ENCODE measurements at places on chromosomes 13 and 19.
A peak's percentile ranks its signal among the peaks of the same experiment; 100 is the strongest.

- DNase-seq, result no peak
Observed at GRCh38 chr13:22647156-22647850, 533.5 kb upstream of the SGCG start.

DNA sequence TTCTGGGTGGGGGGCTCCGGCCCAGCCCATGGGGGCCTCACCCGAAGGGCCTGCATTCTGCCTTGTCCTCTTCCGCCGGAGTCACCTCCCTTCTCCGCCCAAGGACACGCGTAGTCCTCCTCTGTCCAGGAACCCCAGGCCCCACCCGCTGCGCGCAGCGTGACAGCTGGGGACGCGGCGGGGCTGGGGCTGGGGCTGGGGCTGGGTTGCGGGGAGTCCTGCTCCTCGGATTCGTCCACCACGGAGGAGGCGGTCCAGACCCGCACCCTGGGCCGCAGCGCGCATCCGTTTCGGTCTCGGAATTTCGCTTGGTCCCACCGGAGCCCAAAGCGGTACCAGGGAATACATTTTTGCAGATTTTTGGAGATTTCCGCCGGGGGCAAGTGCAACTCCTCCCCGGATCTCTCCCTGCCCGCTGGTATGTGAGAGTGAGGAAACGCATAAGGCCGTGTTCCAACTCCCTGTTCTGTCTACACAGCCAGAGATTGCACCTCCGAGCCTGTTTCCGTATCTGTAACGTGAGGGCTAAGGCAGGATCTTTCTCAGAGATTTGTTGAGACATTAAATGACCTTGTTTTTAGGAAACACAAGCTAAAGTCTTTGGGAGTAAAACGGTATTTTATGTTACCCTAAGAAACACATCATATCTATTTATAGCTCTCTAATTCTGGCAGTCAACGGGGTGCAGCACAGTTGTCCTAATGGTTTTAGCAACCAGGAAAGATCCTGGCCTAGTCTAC, at the start of gene COX7A1:
Gene COX7A1, minus strand, starts transcription at position 96 of the 740 bp plus-strand sequence. Its CDS starts 40 bp downstream, at position 56.
- peak; percentile 89 for DNase-seq

DNA sequence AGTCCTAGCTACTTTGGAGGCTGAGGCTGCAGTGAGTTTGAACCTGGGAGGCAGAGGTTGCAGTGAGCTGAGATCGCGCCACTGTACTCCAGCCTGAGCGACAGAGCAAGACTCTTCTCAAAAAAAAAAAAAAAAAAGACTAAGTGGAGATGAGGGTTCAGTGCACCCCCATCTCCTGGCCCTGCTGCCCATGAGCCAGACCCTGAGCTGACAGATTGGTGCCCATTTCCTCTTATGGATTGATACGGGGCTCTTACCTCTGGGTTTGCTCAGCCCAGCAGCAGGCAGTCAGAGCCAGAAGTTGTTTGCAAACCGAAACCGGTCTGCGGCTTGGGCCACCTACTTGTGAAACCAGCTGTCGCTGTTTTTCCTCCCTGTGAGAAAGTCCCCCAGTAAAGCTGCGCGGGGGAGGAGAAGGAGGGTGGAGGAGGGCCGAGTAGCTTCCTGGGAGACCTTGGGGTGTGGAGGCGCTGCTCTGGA, 36.9 kb downstream of the ARRDC2 start:
- peak; percentile 85 for DNase-seq

GRCh38 chr13:54890976-54891375, 1862.4 kb downstream of the OLFM4 start:
- DNase-seq, result no peak

GRCh38 chr19:23906835-23907234, 7.9 kb upstream of the ZNF726 start:
- DNase-seq, result no peak

- DNase-seq, result no peak
Observed at GRCh38 chr13:24307211-24308067, 1.9 kb upstream of the C1QTNF9 start.

DNA sequence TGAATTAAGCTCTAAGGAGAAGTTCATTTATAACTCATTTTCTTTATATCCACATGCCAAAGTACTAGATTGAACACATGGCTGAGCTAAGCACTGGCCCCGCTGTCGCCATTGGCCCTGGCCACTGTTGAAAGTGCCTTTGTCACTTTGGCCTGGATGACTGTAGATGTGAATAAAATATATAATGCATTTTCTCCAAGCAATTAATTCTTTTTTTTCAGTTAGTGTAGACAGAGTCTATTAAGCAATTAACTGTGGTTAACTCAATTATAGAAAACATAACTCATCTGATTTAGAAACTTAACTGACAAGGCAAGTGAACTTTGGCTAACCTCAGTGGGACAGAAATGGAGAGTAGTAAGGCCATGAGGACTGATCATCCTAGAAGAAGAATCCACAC, 965.6 kb downstream of the EFNB2 start:
- DNase-seq, result no peak

- DNase-seq, result no peak
Observed at GRCh38 chr13:59197397-59197796, 966.3 kb downstream of the DIAPH3 start.

DNA sequence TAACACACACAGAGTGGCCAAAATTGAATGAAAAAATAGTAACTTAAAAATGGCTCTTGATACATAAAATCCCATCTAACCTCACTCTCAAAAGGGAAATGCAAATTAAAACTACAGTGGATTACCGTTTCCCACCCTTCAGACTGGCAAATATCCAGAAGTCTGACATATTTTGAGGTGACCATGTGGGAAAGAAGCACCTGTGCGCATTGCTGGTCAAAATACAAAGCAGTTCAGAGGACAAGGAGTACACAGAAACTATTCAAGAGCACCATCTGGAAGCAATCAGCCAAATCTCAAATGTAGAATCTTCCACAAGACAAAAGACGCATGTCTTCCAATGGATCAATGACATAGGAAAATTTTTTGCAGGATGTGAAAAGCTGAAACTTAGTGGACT, 23.2 kb downstream of the NALCN start:
- no peak for DNase-seq

DNA sequence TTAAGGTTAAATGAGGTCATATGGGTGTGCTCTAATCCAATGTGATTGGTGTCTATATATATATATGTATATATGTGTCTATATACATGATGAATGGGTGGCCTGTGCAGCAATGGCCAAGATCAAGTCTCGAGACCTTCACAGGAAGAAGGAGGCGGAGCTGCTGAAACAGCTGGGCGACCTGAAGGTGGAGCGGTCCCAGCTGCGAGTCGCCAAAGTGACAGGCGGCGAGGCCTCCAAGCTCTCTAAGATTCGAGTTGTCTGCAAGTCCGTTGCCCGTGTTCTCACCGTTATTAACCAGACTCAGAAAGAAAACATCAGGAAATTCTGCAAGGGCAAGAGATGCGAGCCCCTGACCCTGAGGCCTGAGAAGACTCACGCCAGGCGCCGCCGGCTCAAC, 109.8 kb downstream of the EFNB2 start:
- DNase-seq, result no peak

- DNase-seq, result no peak
Observed at GRCh38 chr19:19053508-19054314, 10.1 kb upstream of the SLC25A42 start.

DNA sequence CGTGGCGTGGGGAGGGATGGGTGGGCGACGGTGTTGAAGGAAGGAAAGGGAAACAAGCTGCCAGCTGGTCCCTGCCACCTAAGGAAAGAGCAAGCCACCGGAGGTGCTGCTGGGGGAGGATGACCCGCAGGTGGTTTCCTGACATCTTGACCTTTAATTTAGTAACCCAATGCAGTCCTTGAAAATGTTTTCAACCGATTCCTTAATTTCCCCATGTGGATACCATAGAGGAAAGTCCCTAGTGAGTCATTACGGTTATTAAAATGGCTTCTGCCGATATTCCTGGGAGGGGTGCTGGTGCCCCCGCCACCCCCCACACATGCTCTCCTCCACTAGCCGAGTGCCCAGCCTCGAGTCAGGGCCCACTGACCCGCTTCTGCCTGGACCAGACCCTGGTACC, 6.3 kb upstream of the ANKRD10 start:
- no peak for DNase-seq

- no peak for DNase-seq
Observed at GRCh38 chr19:58456111-58456510, 4.7 kb downstream of the ZNF324B start.

GRCh38 chr19:35644987-35645679, 3.0 kb upstream of the COX6B1 start:
- DNase-seq, result peak; percentile 84

GRCh38 chr19:49458567-49458903, 5.5 kb downstream of the ALDH16A1 start:
- no peak for DNase-seq

DNA sequence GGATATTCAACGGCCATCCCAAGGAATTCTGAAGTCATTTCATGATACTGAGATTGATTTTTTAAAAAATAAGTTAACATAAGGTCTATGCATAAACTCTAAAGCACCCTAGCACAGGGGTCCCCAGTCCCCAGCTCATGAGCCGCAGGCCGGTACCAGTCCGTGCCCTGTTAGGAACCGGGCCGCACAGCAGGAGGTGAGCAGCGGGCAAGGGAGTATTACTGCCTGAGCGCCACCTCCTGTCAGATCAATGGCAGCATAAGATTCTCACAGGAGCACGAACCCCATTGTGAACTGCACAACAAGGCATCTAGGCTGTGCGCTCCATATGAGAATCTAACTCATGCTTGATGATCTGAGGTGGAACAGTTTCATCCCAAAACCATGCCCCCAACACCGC, 31.0 kb downstream of the RCBTB1 start:
- DNase-seq, result no peak

DNA sequence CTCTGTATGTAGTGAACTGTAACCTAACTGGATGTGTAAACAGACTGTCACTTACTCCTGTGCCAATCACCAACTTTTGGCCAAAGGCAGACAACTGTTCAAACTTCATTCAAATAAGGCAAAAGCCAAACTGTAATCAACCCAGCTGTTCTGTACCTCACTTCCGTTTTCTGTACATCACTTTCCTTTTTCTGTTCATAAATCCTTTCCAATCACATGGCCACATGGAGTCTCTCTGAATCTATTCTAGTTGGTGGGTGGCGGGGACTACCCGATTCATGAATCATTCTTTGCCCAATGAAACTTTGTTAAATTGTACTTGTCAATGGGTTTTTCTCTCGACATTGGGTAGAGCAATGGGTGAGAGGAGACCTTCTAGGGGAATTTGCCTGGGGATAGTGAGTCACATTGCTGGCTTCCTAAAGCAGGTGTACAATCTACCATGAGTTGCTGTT, 178.3 kb upstream of the RFC3 start:
- DNase-seq, result no peak

- peak; percentile 10 for DNase-seq
Observed at GRCh38 chr19:33490041-33490451, 31.5 kb downstream of the PEPD start.

DNA sequence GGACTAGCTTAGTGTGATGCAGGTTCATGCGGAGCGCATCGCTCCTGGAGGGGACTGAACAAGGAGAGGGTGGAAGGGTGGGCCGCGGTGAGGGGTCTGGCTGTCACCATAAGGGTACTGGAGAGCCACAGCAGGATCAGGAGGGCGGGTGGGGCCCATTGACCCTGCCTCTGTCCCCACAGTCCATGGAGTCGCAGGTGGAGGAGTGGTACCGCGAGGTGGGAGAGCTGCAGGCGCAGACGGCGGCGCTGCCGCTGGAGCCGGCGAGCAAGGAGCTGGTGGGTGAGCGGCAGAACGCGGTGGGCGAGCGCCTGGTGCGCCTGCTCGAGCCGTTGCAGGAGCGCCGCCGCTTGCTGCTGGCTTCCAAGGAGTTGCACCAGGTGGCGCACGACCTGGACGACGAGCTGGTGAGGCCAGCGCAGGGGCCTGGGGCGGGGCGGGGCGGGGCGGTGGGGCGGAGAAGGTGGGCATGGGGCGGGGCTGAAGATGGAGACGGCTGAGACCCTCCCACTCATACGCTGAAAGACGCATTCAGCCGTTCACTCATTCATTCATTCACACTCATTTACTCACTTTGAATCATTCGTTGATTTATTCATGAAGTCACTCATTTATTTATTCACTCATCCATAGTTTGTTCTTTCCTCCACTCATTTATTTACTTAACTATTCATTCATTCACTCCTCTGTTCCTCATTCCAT, 27.5 kb upstream of the SHKBP1 start:
- DNase-seq, result peak; percentile 60

GRCh38 chr13:66972659-66973058, 257.5 kb downstream of the PCDH9 start:
- no peak for DNase-seq

- DNase-seq, result no peak
Observed at GRCh38 chr19:45960595-45961235, 12.9 kb downstream of the NOVA2 start.

DNA sequence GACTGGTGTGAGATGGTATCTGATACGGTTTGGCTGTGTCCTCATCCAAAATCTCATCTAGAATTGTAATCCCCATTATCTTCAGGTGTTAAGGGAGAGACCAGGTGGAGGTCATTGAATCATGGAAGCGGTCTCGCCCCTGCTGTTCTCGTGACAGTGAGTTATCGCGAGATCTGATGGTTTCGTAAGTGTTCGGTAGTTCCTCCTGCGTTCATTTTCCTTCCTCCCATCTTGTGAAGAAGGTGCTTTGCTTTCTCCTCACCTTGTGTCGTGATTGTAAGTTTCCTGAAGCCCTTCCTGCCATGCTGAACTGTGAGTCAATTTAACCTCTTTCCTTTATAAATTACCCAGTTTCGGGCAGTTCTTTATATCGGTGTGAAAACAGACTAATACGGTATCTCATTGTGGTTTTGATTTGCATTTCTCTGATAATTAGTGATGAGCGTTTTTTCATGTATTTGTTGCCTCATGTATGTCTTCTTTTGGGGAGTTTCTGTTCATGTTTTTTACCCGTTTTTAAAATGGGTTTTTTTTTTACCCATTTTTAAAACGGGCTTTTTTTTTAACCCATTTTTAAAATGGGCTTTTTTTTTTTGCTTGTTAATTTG, 102.8 kb upstream of the SLC10A2 start:
- no peak for DNase-seq

DNA sequence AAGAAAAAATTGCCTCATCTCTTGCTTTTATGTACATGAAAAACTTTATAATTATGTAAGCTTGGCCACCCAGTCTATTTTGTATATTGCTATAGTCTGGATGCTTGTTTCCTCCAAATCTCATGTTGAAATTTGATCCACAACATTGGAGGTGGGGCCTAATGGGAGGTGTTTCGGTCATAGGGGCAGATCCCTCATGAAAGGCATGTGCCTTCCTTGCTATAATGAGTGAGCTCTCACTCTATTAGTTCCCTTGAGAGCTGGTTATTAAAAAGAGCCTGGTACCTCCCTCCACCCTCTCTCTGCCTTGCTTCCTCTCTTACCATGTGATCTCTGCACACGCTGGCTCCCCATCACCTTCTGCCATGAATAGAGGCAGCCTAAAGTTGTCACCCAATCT, 1005.1 kb downstream of the PCDH9 start:
- DNase-seq, result no peak

GRCh38 chr13:28031896-28032288, 43.4 kb upstream of the URAD start:
- no peak for DNase-seq

- DNase-seq, result no peak
Observed at GRCh38 chr13:94859811-94860210, 147.5 kb upstream of the SOX21 start.
